ENCODE measurements at places on chromosomes 4 and X. TPM values are rescaled to one million over a fixed set of nuclear protein-coding genes. Genes with fewer than 3 reads are reported as not detected.

- no peak for DNase-seq
Measured at GRCh38 chrX:13218758-13219157, 101.1 kb downstream of the ATXN3L start.

GRCh38 chr4:138400543-138400942 is 158.4 kb upstream of the SLC7A11 start:
- DNase-seq: no peak

GRCh38 chrX:107562482-107562881 is 65.8 kb upstream of the PRPS1 start:
- DNase-seq: no peak

- DNase-seq: no peak
Measured at GRCh38 chr4:11791797-11792196, 363.1 kb upstream of the HS3ST1 start.

DNA sequence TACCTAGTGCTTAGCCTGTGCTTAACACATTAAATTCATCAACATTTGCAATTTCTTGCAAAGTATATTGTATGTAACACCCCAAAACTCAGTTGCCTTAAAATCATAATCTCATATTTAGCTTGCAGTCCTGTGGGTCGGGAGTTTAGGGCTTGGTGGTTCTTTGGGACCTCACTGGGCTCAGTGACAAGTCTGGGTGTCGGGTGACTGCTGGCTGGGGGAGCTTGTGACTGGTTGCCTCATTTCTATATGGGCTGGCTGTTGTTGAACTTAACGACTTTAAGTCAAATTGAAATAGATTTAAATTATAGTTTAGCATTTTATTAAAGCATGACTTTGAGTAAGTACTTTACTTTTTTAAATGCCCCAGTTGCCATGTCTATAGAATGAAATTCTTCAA is 401.4 kb upstream of the NR3C2 start:
- no peak for DNase-seq

DNA sequence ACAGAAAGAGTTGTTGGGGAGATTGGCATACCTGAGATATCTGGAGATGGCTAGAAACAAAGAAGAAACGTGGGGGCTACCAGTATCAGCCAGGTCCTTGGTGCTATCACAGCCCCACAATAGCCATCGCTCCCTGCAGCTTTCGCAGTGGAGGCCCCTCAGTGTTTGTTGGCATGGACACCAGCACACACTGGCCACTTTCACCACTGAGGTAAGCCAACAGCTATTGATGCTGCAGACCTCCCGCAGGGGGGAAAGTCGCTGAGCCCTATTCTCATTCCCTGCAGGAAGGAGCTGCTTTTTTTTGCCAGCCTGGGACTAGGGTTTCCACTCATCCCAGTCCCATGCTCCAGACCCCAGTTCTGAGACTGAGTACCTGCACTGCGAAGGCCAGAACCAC is 879.2 kb upstream of the IGFBP7 start:
- no peak for DNase-seq

GRCh38 chr4:133910165-133910564 is 291.4 kb downstream of the PABPC4L start:
- DNase-seq: no peak

The ASMT gene
- not detected for total RNA-seq

The CENPVL2 gene
- not detected for total RNA-seq

The UGT2A2 gene
- not detected for total RNA-seq

The CMC4 gene
- total RNA-seq: 11.8 TPM

Measured in pulmonary artery endothelial cell (primary cell).